Myocyte (in vitro differentiated cells): ENCODE measurements at places on chromosomes 1 and 21. TPM values are rescaled to one million over a fixed set of nuclear protein-coding genes. Genes with fewer than 3 reads are reported as not detected.

DNA sequence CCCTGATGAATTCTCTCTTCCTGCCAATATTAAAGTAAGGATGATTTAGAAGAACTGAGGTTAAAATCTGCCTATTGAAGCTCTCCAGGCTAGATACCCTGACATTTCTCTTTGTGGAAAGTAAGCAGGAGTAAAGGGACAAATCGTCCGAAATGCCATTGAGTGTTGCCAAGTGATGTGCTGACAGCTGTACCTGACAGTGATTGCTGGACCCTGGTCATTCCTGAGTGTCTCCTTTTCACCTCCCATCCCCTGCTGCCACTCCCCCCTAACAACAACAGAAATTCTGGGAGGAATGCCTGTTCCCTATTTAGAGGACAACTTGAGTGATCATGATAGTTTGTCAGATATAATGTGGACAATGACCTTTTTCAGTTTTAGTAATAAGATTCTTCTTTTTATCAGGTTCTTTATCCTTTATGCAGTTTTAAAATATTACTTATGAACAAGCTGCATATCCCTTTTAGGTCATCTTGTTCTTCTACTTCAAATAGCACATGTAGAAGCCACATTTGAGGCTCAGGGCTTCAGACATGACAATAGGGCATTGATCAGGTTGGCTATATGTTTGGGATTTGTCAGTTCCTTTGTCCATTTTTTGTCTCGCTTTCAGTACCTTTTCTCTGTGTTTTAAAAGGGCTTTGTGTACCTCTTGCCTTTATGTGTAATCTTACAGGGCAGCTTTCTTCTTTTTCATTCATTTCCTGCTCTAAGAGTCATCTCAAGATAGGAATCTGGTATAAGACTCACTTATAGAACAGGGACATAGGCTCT, 56.0 kb downstream of the ITSN1 start:
- no peak for DNase-seq

IVL gene
- total RNA-seq: not detected in 2 replicates

- peak; percentile 32 for DNase-seq
Measured at GRCh38 chr1:209433649-209434031, 149.9 kb upstream of the CAMK1G start.

GRCh38 chr1:46525253-46525983, 26.0 kb downstream of the KNCN start:
- no peak for DNase-seq

ADGRL2 gene
- total RNA-seq: 1.8 and 2.0 TPM in 2 replicates

DNA sequence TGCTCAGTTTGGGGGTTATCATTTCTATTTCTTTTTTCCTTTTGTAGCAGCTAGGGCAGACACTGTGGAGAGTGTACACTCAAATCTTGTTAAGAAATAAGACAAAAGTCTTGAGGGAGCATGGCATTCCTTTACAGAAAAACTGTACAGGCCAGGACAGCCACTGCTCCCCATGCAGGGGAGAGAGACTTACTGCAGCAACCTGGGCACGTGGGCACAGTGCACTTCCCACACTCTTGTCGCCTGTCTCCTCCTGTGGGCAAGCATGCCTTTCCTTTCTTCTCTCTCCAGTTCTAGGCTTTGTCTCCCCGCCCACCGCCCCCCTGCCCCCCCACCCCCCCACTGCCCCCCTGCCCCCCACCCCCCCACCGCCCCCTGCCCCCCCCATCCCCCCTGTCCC, 51.9 kb downstream of the PHC2 start:
- DNase-seq: no peak

NR5A2 gene
- not detected in 2 replicates for total RNA-seq

DNA sequence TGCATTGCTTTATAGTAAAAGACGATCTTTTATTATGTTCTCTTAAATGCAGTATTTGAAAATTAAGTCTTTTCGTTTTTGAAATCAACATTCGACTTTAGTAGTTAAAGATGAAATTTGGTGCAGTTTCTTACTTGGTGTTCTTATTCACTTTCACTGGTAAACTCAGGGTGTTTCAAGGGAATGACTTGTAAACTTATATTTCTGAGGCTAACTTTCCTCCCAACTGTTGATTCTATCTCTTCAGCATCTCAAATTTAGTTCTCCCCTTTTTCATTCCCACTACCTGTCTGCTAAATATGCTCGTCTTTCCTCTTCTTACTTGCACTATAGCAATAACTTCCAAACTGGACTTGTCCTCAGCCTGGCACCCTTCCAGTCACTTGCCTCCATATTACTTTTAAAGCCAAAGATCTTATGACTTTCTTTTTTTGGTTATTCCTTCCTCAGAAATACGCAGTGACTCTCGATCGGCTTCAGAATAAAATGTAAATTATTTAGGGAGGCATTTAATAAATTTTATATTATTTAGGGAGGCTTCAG, 988 bp downstream of the SLC35A3 start:
- no peak for DNase-seq

DNA sequence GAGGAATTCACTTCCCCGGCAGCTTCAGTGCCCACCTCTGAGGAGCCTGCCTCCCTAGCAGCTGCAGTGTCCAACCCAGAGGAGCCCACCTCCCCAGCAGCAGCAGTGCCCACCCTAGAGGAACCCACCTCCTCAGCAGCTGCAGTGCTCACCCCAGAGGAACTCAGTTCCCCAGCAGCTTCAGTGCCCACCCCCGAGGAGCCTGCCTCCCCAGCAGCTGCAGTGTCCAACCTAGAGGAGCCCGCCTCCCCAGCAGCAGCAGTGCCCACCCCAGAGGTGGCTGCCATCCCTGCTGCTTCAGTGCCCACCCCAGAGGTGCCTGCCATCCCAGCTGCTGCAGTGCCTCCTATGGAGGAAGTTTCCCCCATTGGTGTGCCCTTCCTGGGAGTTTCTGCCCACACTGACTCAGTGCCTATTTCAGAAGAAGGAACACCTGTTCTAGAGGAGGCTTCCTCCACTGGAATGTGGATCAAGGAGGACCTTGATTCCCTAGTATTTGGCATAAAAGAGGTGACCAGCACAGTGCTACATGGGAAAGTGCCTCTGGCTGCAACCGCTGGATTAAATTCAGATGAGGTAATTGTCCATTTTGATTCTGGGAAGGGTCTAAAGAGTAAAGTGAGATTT, 77.4 kb upstream of the BMP8A start:
- DNase-seq: peak; percentile 79

DNA sequence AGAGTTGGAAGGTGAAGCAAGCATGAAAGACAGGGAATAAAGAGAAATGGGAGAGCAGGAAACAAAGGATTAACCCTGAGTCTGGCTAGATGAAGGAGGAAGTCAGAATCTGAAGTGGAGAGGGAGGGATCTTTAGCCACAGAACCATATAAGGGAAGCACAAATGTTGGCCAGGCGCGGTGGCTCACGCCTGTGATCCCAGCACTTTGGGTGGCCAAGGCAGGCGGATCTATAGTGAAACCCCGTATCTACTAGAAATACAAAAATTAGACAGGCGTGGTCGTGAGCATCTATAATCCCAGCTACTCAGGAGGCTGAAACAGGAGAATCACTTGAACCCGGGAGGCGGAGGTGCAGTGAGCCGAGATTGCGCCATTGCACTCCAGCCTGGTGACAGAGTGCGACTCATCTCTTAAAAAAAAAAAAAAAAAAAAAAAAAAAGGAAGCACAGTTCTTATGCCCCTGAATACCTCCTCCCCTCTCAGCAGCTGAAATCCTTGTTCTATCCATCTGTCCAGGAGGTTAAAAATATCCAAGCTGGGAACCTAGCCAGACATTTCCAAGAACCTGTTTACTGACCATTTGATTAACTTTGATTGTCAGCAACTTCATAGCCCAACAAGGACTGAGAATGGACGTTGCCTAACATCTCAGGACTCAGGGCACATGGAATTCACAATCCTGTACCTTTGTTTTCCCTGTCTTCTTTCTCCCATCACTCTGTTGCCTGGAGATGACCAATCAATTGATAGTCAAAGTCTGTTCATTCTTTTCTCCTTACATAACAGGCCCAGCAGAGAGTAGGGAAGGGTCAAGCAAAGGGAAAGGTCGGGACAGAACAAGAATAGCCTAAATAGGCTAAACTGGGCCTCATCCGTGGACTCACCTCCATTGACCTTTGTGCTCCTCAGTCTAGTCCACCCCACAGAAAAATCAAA, 10.6 kb downstream of the TXNIP start:
- DNase-seq: peak; percentile 98

TAS1R1 gene
- 7.5 and 8.0 TPM in 2 replicates for total RNA-seq

- DNase-seq: no peak
Measured at GRCh38 chr21:16243396-16243795, 513.6 kb downstream of the USP25 start.

DNA sequence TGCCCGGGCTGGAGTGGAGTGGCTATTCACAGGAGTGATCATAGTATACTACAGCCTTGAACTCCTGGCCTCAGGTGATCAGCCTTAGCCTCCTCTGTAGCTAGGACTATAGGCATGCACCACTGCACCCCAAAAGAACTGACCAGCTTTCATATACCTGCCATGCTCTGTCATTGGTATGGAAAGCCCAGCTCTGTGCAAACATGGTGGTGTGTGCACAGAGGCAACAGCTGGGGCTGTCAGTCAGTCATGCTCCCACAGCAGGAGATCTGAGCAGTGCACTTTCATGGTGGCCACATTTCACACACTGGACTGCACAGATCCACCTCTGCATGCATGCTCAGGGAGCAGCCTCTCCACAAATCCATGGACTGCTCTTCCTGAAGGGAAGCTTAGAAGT, 8.8 kb upstream of the JAK1 start:
- peak; percentile 57 for DNase-seq

GRCh38 chr1:65412256-65412983, 8.0 kb upstream of the LEPR start:
- DNase-seq: no peak

DNA sequence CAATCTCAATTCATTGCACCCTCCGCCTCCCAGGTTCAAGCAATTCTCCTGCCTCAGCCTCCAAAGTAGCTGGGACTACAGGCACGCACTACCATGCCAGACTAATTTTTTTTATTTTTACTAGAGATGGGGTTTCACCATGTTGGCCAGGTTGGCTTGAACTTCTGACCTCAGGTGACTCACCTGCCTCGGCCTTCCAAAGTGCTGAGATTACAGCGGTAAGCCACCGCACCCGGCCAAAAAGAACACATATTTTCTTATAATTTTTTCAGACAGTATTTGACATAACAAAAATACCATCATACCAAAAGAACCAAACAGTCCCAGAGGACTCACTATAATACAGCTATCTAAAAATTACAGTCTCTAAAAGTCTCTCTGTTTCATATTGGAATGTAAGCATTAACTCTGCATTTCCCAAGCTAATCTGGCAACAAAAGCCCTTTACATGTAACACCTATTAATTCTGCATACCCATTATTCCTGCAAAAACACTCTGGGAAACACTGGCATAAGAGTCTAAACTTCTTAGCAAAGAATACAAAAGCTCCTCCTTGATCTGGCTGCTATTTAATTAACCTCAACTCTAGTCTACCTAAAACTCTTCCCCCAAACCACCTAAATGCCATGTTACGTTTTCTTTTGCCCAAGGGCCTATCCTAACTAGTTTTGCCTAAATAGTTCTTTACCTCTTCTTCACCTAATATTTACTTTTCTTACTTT, 26.9 kb downstream of the WDR26 start:
- no peak for DNase-seq

GRCh38 chr1:217585577-217585976, 45.3 kb downstream of the GPATCH2 start:
- DNase-seq: no peak

KRTAP12-4 gene
- not detected in 2 replicates for total RNA-seq

DNA sequence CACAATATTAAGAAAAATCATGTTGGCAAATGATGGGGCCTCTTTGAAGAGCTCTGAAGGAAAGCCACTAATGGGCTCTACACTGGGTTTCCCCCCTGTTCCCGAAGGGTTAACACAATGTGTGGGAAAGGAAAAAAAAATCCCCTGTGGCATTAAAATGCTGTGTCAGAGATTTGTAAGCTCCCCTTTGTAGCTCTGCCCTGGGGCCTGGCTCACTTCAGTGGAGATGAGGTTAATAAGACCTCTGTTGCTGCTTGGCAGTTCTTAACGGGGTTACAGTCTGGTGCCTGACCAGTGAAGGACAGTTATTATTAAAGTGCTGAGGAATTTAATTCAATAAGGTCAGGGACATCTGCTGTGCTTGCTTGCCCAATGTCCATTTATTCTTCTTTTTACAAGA, 129.7 kb upstream of the UBE2U start:
- no peak for DNase-seq

GRCh38 chr1:10686404-10687040, 109.9 kb downstream of the CASZ1 start:
- peak; percentile 67 for DNase-seq

- peak; percentile 54 for DNase-seq
Measured at GRCh38 chr1:44642925-44643324, 31.4 kb downstream of the TMEM53 start.

- DNase-seq: no peak
Measured at GRCh38 chr1:168506204-168506819, 37.5 kb downstream of the XCL2 start.

GRCh38 chr1:169072945-169073725, 33.4 kb upstream of the ATP1B1 start:
- no peak for DNase-seq
